ENCODE measurements at places on chromosomes 12 and 14.

DNA sequence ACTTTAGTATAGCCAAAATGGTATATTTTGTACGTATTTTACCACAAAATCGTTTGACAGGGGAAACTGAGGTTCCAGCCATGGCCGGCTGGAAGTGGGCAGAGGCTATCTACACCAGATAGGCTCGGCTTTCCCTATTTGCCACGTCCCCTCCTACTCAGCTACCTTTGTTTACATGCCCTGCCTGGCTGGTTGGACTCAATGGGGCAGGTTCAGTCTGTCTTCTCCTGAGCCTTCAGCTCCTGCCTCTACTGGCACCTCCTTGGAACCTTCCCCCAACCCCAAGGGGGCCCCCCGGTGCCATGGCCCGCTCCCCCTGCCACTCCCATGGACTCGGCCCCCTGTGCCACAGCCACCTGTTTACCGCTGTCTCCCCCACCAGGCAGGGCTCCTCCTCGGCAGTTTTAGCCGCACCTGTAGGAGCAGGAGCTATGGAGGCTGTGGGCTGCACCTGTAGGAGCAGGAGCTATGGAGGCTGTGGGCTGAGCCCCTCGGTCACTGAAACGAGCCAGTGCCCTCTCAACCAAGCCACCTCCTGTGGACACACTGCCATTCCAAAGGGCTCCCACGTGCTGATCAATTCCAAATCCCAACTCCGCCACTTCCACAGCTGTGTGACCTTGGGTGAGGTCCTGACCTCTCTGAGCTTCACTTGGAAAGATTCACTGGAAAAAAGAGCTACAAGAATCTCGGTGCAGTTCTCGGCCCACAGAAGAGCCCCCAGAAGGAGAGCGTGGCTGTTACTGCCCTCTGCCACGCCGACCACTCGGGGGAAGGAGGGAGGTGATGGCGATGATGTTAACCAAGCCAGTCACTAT, 62.2 kb downstream of the NCOR2 start:
- DNase-seq = no peak

DNA sequence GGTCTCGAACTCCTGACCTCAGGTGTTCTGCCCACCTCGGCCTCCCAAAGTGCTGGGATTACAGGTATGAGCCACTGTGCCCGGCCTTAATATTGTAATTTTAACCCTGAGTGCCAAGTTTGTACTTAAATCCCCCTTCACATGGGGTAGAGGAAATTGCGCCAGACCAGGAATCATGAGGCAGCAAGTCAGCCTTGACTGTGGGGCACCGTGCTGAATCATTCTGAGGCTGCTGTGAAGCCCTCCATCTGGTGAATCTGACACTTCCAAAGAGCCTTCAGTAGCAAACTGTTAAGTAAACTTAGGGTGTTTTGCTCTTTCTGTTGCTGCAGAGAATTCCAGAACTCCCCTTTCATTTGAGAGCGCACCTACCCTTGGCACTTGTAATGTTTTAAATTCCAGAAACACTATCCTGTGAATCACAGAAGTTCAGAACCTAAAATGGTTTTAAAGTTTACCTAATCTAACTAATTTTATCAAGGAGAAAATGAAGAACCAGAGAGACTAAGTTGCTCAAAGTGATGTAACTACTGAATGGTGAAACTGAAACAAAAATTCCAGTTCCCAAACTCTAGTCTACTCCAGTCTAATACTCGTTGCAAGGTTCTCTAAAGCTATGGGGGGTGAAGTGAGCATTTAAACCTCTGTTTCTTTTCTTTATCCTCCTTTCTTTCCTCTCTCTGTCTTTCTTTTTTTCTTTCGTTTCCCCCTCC, 7.5 kb downstream of the HEBP1 start:
- no peak for DNase-seq

DNA sequence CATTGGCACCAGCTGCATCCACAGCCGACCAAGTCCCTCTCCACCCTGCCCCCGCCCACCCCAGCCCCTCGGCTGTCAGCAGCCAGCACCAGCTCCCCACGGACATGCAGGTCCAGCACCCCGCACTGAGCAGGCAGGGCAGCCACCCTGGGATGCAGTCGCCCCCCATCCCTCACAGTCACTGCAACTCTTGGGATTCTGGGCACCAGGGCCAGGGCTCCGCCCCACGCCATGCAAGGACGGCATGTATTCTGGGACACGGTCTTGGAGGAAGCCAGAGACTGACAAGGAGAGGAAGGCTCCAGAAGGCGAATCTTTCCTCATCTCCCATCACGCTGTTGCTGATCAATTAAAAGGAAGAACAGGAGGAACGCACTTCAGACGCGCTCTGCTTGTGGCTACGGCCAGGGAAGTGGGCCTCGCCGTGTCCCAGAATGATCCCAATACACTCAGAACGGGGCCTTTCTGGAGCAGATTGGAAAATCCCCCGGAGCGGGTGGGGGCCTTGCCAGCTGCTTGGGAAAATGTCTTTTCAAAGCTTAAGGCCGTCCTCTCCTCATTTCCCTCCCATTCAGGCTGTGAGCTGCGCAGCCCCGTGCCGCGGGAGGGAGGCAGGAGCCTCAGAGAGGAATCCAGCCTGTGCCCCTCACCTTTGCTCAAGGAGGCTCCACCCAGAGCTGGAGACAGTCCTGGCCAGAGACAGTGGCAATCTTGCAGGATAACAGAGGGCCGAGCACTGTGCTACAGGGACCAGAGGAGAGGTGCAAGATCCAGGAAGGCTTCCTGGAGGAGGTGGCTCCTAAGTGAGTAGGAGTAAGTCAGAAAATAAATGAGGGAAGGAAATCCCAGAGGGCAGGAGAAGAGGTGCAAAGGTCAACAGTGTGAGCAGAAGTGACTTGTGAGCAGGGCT, 54.1 kb upstream of the DIO3 start:
- no peak for DNase-seq

- peak; percentile 64 for DNase-seq
These were observed 554 bp upstream of the TSPAN31 start for GRCh38 chr12:57744194-57744776.

GRCh38 chr14:66508846-66509621, 1.1 kb downstream of the GPHN start:
- peak; percentile 36 for DNase-seq

GRCh38 chr12:47139000-47139681, 59.4 kb upstream of the AMIGO2 start:
- no peak for DNase-seq

- DNase-seq = no peak
These were observed 4.2 kb downstream of the GSTZ1 start for GRCh38 chr14:77324816-77325745.

DNA sequence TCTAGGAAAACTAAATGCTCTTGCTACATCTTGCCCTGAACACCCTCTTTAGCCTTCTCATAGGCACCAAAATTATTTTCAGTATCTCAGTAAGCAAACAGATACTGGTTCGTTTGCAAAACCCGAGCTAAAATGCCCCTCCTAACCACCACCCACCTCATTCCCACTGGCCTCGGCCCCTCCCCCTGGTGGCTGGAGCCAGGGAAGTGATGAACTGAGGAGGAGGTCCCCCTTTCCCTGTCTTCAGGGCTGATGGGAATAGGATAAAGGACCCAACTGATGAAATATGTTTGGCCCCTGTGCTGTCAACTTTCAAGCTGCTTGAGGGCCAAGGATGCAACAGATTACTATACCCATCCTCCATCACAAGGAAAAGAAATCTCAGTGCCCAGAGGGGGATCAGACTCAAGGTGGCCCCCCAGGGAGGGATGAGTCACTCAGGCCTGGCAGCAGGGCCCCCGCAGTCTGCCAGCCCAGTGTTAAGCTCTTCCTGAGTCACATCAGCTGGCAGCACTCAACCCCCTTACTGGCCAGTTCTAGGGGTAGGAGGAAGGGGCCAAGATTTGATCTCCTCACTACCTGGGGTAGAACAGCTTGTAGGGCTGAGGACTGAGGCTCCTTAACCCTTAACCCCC, 1.7 kb downstream of the ANKRD52 start:
- no peak for DNase-seq

DNA sequence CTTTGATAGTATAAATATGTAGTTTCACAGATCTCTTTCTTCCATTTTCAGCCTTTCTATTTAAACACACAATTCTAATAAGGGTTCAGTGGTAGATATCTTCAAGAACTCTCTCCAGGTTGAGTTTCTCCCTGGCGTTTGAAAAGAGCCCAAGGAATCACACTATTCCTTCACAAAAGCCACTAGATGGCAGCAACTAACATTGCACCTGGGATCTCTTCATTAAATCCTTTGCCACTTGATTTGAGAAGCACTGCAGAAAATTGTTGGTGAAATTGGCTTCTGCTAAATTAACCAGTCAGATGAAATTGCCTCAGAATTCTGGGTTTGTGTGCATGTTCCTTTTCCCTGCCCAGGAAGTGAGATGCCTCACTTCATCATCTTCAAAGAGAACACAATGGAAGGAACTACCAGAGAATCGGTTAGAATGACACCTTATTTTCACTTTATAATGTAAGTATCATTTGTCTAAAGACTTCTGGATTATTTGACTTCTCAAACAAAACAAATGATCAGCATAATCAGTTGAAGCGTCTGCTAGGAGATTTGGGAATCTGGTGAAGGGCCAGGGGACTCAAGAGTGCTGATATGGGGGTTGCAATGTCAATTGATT, 6.8 kb downstream of the CCDC198 start:
- no peak for DNase-seq

GRCh38 chr12:64780132-64780530, 20.9 kb upstream of the GNS start:
- DNase-seq = no peak

GRCh38 chr12:107393043-107393717, 292.4 kb upstream of the PWP1 start:
- no peak for DNase-seq

GRCh38 chr14:39173198-39173597, 1.9 kb upstream of the PNN start:
- DNase-seq = no peak

- no peak for DNase-seq
These were observed 4.3 kb downstream of the OLR1 start for GRCh38 chr12:10167599-10167998.

DNA sequence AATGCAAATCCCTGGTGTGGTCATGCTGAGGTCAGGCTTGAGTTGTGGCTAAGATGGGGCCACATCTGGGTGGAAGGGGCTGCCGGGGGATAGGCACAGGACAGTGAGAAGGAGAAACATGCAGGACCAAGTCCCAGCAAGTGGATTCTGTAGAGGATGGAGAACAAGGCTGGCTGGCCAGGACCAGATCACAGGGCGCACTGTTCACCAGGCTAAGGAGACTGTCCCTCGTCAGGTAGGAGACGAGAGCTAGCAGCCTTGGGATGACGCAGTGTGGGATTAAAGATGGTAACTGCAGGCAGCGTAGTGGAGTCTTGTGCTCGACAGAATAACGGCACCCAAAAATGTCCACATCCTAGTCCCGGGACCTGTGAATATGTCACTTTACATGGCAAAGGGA, 336.1 kb downstream of the BCL11B start:
- no peak for DNase-seq

DNA sequence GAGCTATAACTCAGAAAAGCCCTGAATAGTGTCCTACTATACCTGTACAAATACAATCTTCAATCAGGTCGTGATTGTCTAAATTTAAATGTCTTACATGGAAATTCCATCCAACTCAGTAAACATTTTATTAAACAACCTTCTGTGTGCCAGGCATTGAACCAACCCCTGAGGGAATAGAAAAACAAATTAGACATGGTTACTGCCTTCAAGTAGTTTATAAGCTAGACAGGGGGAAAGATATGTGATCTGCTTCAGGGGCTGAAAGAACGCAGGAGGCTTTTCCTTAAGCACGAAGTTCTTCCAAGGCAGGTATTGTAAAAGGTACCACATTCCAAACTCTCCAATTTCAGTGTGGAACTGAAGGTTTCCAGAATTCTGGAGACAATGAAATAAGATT, 39.7 kb upstream of the STAB2 start:
- DNase-seq = no peak

DNA sequence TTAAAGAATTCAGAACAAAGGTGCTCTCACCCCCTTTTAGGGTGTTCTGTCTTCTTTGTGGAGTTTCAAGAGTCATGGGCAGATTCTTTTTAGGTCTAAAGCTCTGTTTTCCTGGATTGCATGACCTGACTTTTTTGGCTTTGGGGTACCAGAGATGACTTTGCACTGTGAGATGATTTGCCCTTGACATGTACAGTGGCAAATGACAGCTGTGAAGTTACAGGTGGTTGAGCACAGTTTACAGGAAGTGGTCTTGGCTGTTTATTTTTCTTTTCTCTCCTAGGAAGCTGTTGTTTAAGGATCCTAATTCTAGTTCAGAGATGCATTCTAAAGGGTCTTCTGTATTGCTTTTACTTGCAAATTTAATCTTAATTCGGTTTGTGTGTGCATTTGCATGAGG, 83.8 kb upstream of the METAP2 start:
- DNase-seq = no peak

DNA sequence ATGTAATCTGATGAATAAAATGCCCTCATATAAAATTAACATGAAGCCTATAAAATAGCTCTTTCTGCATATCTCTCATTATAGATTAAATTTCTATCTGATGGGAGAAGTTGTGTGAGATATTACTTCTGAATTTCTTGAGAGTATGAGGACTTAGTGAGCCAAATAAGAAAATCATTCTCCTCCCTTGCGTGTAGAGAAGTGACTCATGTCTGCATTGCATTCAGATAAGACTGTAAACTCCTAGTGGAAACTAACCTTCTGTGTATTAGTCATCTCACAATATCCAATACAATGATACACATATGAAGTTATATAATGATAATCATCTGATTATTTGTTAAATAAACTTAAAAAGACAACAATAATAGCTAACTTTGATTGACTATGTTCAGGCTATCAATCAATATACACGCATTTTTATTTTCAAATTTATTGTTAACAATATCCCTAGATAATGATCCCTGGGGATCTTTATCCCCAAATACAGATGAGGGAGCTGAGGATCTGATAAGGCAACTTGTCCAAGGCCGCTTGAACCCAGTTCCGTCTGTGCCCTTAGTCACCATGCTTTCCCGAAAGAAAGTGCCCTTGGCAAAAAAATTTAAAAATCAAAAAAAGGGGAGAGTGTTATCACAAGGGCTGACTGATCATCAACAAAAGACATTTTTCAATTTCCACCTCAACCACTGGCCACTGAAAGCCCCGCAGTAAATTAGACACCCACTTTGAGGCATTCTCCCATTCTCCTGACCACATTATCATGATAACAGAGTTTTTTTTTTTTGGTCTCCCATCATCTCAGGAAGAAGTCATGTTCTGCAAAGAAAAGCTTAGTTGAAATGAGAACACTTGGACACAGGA, 189.2 kb upstream of the RASSF8 start:
- no peak for DNase-seq

- DNase-seq = no peak
These were observed 136.4 kb downstream of the RPS29 start for GRCh38 chr14:49449749-49450148.

DNA sequence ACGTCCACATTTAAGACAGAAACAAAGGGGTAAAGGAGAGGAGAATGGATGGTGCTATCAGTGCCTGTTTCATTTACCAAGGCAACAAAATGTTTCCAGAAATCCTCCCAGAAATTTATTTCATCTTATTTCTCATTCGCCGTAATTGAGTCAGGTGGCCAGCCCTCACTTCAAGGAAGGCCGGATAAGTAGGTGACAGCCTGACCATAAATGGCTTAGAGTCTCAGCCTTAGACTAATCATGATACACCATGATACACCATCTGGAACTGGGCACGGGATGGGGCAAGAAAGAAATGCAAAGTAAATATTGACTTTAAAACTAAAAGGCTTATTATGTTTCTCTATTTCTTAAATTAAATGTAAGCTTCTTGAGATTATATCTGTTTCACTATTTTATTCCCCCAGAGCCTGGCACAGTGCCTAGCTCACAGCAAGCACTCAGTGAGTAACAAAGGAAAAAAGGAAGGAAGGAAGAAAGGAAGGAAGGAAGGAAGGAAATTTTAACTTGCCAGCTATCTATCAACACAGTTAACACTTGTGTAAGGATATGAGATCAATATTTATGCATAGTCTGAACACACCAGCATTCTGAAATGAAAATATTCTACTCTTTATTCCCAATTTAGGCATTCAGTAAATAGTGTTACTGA, 106.1 kb upstream of the FSCB start:
- DNase-seq = no peak

Measured in effector CD4-positive, alpha-beta T cell (primary cell).